Glutamatergic neuron (in vitro differentiated cells): ENCODE measurements at places on chromosomes 7 and 10. TPM values are rescaled to one million over a fixed set of nuclear protein-coding genes. Genes with fewer than 3 reads are reported as not detected.

The SPACDR gene
- total RNA-seq = 1.7 TPM

The LIPF gene
- total RNA-seq = not detected

The INA gene
- 625 TPM for total RNA-seq

The TDRD1 gene
- not detected for total RNA-seq

The PARG gene
- total RNA-seq = 53.3 TPM

The CYP2C19 gene
- total RNA-seq = not detected

The SRRT gene
- 213 TPM for total RNA-seq

The GGCT gene
- 25.0 TPM for total RNA-seq

The RADIL gene
- total RNA-seq = 31.3 TPM

GRCh38 chr7:143318661-143319060, 2.8 kb downstream of the CLCN1 start:
- no peak for DNase-seq

DNA sequence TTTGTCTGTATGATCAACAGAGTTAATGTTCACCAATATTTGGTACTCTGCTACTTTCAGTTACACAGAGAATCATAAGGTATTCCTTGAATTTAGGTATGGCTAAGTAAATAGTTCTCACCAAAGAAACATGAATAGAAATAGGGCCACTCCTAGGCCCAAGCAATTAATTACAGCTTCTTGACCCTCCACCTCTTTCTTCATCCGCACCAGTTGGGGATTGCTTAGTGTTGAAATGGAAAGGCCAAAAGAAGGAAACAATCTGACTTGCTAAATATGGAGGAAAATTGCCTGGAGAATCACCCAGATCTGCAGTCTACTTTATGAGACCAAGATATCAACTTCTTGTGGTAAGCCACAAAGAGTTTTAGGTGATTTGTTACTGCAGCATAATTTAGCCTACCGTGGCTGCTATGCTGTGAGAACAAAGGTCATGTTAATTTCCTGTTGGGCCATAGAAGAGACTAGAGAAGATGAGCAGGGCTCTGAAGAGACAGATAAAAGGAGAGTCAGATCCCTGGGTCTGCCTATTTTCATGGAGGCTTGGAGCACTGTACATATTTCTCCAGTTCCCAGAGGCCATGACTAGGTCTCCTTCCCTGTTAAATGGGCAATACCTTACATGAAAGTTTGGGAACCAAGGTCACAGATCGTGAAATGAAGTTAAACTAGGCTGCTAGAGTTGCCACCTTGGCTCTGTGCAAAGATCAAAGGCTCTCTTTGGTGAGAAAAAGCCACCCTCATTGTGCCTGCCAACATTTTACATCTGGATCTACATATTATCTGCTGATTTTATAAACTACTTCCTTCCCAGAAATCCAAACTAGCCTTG, 93.3 kb upstream of the GDF10 start:
- no peak for DNase-seq

- DNase-seq = no peak
These were observed 1158.5 kb upstream of the C7orf33 start for GRCh38 chr7:147432079-147432478.

GRCh38 chr7:74398426-74398825, 55.3 kb upstream of the GTF2IRD1 start:
- no peak for DNase-seq

DNA sequence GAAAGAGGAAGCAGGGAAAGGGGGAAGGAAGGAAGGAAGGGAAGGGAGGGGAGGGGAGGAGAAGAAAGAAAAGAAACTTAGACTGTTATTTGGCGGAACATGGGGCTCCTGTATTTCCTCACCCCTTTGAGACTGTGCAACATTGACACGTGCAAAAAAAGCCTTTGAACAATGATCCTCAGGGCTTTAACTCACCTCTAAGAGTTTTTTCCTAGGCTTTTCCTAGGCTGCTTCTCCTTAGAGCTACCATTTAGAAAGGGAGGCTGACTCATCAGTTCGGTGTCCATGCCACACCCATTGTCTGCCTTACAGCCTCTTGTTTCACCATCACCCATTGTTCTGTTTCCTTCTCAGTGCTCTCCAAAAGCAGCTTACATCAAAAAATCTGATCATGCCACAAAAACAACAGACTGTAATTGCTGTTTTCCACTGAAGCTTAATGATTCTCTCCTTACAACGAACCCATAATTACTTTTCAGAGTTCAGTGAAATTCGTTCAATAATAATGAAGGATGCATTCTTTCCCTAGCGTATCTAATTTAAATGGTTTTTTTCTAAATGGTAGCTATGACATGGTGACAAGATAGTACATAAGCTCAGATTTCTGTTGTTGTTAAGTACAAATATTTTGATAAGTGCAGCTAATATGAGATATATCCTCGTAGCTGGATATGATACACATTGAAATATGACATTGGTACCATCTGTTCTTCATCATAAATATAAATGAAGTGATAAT, 90.8 kb downstream of the PRLHR start:
- DNase-seq = no peak

DNA sequence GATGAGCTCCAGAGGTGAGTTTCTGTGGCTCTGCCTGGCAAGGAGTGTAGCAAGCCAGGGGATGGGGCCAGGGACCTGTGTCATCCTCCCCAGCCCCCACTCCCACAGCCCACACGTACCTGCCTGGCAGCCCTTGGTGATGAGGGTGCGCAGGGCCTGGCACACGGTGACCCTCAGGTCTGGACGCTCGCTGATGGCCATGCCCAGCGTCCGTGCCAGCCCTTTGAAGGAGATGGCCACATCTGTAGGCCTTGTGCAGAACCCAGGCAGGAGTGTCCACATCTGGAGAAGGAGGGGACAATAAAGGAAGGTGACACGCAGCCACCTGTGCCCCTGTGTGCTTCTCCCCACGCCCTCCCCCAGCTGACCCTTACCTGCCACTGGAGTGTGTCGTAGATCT, 27.7 kb downstream of the RRP12 start:
- DNase-seq = no peak
